Anterior cingulate cortex (tissue), 58 donors: ENCODE measurements at places on chromosomes 16 and 17.

DNA sequence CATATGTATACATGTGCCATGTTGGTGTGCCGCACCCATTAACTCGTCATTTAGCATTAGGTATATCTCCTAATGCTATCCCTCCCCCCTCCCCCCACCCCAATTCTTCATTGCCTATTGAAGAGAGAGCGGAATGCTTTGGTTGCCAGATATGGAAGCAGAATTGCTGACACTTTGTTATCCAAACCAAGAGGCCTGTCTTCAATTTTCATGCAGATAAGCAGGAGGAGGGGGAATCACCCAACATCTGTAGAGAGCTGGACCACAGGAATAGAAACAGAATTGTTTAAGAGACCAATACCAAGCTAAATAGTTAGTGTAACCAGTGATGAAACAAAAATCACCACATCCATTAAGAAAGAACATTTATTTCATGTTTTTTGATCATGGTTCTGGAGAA, 7.1 kb downstream of the ASPA start:
- DNase-seq: no peak

GRCh38 chr17:75181608-75182318, 996 bp downstream of the SUMO2 start:
- no peak for DNase-seq

- no peak for DNase-seq
These were observed 388 bp downstream of the OXLD1 start for GRCh38 chr17:81666092-81666341.

- peak; percentile 28 for DNase-seq
These were observed 46.3 kb downstream of the CCDC42 start for GRCh38 chr17:8698162-8698971.

GRCh38 chr17:55356434-55357328, 65.0 kb downstream of the MMD start:
- DNase-seq: peak; percentile 40

DNA sequence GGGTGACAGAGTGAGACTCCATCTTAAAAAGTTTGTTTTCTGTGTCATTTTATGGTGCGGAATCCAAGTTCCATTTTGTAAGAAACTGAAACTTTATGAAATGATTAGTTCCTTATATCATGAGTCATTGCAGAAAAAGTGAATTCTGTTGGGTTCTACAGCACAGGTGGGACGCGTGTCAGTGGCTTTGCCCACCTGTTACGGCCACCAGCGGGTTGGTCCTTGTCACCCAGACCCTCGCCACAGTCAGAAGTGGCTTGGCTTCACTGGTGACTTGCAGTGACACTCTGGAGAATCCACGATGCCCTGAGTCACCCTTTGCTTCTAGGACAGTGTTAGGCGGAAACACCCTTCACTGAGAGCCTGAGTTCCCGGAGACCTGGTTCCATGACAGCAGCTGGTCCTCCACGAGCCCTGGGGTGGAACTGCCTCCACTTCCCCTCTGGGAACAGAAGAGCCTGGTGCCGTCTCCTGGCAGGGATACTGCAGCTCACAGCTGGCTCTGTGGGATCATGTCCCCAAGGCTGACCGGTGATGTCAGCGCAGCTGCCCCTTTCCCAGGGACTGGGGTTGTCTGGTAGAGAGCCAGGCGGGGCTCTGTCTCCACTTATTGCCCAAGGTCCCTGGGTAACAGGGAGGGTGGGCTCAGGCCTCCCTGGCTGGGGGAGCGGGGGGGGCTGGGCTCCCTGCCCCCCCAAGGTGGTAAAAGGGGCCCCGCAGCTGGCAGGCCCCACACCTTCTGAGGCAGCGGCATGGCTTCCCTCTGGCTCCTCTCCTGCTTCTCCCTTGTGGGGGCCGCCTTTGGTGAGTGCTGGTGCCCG, at the start of gene CTRB1:
Gene CTRB1 (plus strand): TSS at position 733 of the 821 bp plus-strand sequence. CDS start 20 bp downstream, at position 753.
- DNase-seq: peak; percentile 75

- DNase-seq: no peak
These were observed 10.1 kb downstream of the CYB5D1 start for GRCh38 chr17:7867881-7868329.

- DNase-seq: no peak
These were observed 1.9 kb upstream of the DHRS13 start for GRCh38 chr17:28904800-28905199.
